Mucosa of gallbladder (tissue), 1 donor: ENCODE measurements at places on chromosomes 6 and 20. TPM values are rescaled to one million over a fixed set of nuclear protein-coding genes. Genes with fewer than 3 reads are reported as not detected.
A peak's percentile ranks its signal among the peaks of the same experiment; 100 is the strongest.

DNA sequence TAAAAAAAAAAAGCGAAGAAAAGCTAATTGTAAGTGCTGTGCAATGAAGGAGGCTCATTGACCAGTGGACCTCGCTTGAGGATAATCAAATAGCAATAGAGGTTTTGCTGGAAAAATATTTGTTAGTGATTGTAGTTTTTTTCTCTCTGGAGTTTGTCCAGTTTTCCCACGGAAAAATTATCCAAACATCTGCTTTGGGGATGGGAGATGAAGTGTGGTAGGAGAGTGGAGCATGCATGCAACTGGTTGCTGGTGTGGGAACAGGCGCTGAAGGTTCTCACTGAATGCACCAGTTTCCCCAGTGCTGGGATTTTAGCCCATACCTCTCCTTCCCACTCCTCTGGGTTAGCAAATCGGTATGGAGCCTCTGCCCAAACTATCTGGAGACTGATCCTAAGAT is 281.7 kb upstream of the TAB2 start:
- DNase-seq = no peak

GRCh38 chr20:25549843-25550477 is 35.4 kb downstream of the NINL start:
- no peak for DNase-seq

DNA sequence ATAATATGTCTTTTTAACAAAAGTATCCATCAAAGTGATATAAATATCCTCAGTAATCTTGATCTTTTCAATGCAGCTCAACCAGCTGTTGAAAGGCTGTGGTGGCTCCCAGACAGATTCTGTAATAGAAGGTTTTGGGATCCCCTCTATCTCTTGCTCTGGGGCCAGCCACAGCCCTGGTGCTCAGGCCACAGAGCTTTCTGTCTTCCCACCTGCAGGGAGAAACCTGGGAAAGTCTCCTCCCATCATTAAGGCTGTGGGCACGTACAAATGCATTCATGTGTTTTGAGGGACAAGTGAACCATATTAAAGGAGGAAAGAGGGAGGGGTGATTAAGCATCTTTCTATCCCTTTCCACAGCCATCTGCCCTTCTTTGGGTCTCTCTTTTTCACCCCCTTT is 183.1 kb downstream of the PRDM13 start:
- DNase-seq = no peak

The SLC32A1 gene
- total RNA-seq = not detected

The MCCD1 gene
- total RNA-seq = not detected

- DNase-seq = no peak
Measured at GRCh38 chr20:41664584-41664983, 46.4 kb upstream of the CHD6 start.

DNA sequence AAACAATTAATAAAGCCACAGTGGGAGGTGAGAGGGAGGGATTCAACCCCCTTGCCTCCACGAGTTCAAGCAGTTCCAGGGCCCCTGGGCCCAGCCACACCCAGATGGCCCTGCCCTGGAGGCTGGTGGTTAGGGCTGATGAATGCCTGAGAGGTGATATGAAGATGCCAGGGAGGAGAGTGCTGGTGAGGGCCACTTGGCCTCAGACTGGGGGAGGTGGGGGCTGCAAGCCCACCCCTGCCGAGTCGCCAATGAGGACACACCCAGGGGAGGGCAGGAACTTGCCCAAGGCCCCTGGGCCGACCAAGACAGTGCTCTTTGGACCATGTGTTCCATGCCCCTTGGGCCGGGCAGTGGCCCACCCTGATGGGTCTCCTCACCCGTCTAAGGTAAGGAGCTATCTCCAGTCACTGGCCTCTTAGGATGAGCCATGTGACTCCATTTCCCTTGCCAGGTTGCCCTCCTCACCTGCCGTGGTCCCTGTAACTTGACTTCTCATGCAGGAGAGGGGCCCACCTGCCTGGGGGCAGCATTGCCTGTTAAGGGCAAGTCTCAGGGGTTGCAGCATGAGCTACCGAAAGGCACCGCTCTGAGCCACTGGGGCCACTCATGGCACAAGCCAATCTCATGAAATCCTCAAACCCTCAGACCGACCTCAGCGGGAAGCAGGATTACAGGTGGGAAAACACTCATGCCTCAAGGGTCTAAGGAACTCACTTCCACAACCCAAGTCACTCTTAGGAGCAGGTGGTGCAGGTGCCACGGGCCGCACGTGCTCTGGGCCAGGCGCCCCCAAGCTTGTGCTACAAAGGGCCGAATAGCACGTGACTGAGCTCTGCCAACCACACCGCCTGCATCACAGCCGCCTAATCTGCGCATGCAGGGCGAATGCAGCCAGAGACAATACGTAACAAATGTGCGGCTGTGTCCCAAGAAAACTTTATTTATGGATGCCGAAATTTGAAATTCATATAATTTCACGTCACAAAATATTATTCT is 147.4 kb upstream of the MLN start:
- no peak for DNase-seq

The CDC25B gene
- 38.9 TPM for total RNA-seq

- DNase-seq = no peak
Measured at GRCh38 chr6:141077355-141078333, 1055.1 kb upstream of the GJE1 start.

The SHLD1 gene
- total RNA-seq = 12.1 TPM

The ZC2HC1B gene
- not detected for total RNA-seq

The TCF21 gene
- 10.9 TPM for total RNA-seq

GRCh38 chr20:58695084-58695722 is 2.6 kb downstream of the NPEPL1 start:
- no peak for DNase-seq

The LRP11 gene
- 50.0 TPM for total RNA-seq

- DNase-seq = peak; percentile 80
Measured at GRCh38 chr20:2300420-2300819, 4.6 kb downstream of the TGM3 start.

DNA sequence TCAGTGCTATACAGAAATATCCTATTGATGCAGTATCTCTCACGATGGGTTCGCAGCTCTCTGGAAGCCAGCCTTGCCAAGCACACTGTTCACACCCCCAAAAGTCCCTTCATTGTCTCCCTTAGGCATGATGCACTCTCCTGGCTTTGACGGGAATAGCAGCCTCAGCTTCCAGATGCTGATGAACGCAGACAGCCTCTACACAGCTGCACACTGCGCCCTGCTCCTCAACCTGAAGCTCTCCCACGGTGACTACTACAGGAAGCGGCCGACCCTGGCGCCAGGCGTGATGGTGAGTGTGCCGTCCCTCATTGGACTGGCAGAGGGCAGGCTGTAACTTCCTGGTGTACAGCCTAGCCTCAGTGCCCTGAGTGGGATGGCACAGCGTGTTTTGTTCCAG is 60.0 kb upstream of the PBOV1 start:
- DNase-seq = no peak

DNA sequence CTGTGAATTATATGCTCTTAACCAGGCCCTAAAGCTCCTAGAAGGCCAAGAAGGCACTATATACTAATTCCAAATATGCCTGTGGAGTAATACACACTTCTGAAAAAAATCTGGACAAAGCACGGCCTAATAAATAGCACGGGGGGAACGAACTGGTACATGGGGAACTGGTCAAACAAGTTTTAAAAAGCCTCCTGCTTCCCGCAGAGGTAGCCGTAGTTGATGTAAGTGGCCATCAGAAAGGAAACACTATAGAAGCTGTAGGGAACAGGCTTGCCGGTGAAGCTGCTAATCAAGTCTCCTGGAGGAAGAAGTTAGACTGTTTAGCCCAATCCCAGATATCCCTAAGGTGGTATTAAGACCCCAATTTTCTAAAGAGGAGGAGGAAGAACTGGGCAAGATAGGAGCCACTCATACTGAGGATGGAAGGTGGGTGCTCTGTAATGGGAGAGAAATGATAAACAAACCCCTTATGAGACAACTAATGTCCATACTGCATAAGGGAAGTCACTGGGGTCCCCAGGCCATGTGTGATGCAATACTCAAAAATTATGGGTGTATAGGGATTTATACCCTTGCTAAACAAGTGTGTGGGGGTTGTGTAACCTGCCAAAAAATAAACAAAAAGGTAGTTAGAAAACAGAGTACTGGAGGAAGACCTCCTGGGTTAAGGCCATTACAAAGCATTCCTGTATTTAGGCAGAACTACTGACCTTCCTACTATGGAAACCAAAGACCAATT is 27.1 kb upstream of the ZNF318 start:
- DNase-seq = no peak

The HTR1E gene
- total RNA-seq = 0.17 TPM

DNA sequence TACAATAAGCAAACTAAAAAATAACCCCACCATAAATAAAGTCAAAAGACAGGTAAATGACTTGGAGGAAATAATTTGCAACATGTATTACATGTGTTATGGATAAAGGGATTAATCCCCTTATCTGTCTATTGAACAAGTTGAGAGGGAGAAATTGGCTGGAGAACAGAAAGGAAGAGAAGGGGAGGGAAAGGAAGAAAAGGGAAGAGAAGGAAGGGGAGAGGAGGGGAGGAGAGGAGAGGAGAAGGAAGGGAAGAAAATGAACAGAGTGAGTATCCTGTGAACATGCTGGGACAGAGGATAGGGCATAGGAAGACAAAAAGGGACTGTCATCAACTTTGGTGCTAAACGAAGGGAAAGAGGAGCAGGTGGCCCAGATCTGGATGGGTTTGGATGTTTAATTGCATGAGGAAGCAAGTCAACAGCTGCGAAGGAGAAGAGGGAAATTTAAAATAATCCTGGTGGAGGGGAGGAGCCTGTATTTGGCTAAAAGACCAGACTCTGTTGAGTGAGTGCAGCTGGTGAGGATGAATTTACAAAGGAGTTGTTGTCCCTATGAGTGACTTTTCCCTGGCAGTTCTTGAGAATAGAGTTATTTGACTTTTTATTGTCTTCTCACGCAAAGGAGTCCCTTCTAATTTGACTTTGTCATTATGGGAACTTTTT is 14.2 kb upstream of the SHLD1 start:
- DNase-seq = no peak

The PKIB gene
- 5.5 TPM for total RNA-seq

GRCh38 chr6:82257088-82257774 is 9.7 kb upstream of the IBTK start:
- DNase-seq = no peak

DNA sequence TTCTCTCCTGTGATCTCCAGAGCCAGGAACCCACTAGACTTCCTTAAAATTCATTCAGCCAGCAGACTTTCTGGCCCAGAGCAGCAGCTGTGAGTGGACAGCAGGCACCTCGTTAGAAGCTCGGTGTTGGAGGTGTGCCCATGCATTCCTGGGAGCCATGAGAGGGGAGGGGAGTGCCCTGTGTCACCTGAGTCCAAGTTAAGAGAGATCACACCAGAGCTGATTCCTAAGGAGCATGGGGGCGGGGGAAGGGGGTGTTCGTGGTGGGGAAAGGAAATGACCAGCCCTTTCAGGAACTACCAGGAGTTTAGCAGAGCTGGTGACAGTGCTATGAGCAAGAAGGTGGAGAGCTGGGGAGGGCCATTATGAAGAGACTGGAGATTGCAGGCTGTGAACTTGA is 46.9 kb downstream of the GFRA4 start:
- DNase-seq = no peak

DNA sequence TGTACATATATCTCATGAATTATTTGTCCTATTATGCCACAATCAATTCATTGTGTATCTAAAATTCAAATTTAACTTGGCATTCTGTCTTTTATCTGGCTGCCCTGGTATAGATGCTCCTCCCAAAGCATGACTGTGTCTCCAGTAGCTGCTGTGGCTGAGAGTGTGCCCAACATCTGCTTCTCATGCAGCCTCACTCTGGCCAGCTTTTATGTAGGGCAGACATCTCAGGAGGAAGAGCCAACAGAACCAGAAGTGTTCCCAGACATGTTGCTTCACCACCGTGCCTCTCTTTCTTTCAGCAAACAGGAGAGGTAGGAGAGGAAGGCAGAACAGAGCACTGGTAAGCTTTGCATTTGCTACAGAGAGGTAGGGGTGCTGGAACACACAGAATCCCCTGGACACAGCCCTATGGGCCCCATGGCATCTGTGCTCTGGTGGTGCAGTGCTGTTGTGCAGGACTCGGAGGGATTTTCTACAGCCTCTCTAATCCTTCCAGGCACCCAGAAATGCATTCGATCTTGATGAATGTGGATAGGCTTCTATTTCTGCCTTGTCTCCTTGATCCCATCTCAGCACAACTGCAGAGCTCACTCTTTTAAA is 637.1 kb downstream of the UTRN start:
- no peak for DNase-seq

The ADGRF5 gene
- 10.1 TPM for total RNA-seq

DNA sequence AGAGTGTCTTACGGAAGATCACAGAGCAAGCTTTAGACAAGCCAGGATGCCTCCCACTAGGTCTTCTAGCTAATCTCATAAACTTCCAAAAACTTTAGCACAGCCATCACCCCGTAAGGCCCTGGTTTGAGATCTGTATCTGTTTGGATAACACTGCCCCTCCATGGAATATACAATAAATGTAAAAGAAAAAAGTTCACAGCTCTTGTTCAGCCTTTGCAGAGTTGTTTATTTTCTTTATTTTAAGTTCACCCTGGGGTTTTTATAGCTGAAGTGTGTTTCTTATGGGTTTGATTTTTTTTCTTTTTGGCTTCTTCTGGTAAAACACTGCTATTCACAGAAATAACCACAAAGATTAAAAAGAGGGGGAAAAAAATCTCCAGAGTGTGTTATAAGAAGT is 125.6 kb downstream of the EYA2 start:
- DNase-seq = no peak

GRCh38 chr6:7938562-7939183 is 28.1 kb upstream of the TXNDC5 start:
- no peak for DNase-seq

The PRDM13 gene
- not detected for total RNA-seq

The LHFPL5 gene
- total RNA-seq = 0.69 TPM

The ADGB gene
- not detected for total RNA-seq

DNA sequence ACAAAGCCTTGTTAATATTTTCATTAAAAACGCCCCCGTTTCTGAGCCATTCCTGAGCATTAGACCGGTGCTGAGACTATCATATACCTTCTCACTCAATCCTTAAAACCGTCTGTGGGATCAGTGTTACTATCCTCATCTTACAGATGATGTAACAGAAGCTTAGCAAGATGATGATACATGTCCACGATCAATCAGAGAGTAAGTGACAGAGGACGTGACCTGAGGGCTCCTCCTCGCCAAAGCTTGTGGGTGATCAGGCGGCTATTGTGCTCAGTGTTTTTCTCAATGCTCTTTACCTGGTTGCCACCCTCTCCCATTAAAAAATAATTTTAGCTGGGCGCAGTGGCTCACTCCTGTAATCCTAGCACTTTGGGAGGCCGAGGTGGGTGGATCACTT is 113.1 kb downstream of the MTHFD1L start:
- no peak for DNase-seq

GRCh38 chr6:16496991-16497801 is 258.8 kb downstream of the GMPR start:
- DNase-seq = no peak

- no peak for DNase-seq
Measured at GRCh38 chr6:48713612-48714011, 602.6 kb upstream of the PTCHD4 start.

- DNase-seq = no peak
Measured at GRCh38 chr20:1937316-1937976, 42.2 kb downstream of the SIRPA start.
